ENCODE measurements at places on chromosomes 7 and 10.
A peak's percentile ranks its signal among the peaks of the same experiment; 100 is the strongest.

GRCh38 chr10:102231357-102232318, 5.5 kb downstream of the ELOVL3 start:
- DNase-seq = no peak

- no peak for DNase-seq
These were observed 19.3 kb upstream of the ELN start for GRCh38 chr7:74008687-74009086.

GRCh38 chr7:130513447-130513846, 21.6 kb downstream of the MEST start:
- DNase-seq = no peak

DNA sequence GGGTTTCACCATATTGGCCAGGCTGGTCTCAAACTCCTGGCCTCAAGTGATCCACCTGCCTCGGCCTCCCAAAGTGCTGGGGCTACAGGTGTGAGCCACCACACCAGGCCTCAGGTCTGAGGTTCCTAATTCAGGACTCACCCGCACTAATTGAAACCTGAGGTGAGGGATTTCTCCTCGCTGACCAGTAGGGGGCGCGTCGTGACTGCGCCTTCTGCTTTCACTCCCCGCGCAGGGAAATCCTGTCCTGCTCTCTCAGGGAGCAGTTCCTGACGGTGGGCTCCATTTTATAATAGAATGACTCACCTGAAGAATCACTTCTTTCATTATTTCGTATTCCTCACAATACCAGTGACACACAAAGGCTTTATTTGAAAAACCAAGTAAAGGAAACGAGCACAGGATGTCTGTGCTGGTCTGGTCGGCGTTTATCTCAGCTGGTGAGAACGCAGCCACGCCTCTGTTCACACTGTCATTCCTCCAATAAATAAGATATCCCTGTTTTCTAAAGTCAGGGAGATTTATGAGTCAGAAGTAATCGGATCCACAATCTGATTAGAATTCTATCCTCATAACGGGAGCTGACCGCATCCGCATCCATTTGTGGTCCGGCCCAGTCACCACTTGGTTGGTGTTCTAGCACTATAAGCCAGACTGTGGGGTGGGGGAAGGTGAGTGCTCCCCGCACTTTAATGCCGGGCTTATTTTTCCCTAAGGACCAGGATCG, 35.4 kb downstream of the BAG3 start:
- peak; percentile 53 for DNase-seq

GRCh38 chr10:69869291-69869961, 67.7 kb downstream of the COL13A1 start:
- peak; percentile 53 for DNase-seq

DNA sequence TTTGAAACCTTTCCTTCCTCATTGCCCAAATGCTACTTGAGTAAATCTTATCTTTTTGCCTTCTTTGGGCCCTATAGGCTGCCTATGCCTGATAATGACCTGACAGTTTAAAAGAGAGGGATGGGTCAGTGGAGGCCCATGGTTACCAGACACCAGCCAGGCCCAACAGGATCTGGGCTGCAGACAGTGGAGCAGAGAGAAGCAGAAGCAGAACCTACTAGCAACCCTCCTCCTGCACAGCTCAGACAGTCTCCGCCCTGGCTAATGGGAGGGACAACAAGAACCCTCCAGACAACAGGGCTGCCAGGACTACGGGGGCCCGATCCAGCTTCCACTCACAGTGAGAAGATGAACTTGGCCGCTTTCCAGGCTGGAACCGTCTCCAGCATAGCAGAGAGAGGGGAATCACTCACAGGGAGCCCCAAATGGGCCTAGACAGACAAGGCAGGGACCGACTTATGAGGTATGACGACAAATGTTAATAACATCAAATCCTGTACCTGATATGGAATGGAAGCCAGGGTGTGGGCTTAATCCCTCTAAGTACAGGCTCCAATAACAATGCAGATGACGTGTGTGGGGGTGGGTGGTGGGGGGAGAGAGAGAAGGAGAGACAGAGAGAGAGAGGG, 31.7 kb upstream of the DGKI start:
- no peak for DNase-seq

- DNase-seq = no peak
These were observed 405 bp upstream of the ENTPD1 start for GRCh38 chr10:95755511-95756004.

DNA sequence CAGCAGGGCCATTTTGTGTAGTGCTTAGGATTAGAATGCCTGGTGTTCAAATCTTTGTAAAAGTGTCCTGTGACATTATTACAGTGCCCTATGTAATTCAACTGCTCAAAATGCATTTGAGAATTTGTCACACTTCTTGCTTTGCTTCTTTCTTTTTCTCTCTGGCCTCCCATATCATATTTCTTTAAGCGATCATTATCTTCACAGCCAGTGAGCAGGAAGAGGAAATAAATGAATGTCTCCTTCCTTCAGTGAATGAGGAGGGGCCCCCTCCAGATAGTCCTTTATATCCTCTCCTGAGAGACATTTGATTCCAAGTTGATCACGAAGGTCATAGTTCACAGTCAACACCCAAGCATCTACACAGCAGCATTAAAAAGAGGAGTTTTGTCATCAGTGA, 425.1 kb upstream of the NPVF start:
- DNase-seq = no peak

GRCh38 chr7:155803418-155804376, 8.6 kb downstream of the SHH start:
- DNase-seq = no peak

DNA sequence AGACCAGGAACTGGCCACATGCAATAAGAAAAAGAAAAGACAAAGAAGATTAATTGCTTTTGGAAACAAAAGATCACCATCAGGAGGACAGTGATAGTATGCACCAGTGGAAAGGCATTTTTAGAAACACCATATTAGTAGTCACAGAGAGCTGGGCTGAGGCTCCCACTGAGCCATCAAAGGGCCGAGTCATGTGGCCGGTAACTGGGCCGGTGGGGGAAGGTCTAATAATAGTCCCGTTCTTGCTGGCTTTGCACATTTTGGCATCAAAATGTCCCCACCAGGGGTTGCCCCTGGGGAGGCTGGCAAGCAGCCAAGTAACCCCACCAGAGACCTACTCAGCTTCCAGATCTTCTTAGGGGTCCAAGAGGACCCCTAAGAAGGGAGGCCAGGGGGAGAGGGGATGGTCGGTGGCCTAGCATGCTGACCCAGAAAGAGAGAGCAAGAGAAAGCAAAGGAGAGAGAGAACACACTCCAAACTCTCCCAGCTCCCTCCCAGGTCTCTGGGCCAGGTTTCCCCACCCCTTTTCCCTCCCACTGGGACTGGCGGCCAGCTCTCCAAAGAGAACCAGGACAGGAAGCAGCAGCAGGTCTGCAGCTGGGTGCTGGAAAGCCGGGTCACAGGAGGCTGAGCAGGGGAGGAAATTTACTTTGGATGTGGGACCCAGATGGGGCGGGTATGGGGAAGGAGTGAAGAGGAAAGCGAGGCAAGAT, 70.2 kb upstream of the FGFR2 start:
- peak; percentile 15 for DNase-seq

DNA sequence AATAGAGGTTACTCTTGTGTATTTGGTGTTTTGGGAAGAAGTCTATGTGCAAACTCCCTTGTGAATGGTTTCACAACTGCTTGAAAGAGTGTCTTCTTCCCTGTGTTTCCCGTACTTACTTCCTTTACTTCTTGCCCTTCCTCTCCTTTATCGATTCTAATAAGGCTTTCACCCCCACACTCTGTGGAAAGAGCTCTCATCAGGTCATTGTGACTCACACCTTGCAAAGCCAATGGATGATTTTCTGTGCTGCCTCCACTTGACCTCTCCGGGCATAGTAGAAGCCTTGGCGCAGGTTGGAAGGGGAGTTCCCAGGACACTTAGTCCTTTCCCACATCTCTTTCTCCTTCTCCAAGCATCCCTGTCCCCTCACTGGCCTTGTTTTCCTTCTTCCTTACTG, 6.2 kb upstream of the TSPAN15 start:
- DNase-seq = peak; percentile 55

DNA sequence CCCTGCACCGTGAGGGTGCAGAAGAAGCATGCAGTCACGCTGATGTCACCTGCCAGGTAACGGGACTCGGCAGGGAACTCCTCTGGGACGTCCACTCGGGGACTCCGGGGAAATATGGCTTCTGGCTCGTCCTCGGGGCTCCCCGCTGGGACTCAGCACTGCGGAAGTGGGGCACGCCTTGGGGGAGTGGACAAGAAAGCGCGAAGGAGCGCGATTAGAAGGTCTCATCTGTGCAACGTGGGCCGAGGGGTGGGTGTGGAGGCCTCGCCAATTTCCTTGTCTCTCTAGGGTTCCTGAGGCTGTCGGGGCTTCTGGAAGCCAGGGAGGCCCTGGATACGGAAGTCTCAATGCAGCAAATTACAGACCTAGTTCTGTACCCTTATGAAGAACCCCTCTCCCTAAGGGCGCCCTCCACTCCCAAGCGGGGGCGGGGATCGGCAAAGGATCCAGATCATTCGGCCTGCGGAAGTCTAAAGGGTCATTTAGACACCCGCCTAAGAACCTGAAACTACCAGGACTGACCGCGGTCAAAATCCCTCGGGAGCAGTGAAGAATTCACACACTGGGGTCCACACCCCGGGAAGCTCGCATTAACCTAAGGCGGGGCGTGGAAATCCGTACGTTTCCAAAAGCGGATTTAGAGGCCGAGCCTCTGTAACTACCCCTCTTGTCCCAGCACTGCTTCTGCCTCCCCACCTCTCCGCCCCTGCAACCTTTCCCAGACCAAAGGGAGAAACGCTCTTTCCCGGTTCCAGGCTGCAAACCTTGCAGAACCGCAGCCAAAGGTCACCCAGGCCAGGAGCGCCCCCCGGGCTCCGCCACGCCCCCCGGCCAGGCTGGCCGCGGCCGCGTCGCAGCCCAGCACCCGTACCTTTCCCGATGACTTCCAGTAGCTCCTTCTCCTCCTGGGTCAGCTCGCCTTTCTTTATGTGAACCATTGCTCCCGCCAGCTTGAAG, 640 bp downstream of the ANKMY2 start:
- peak; percentile 53 for DNase-seq

GRCh38 chr7:124813994-124814798, 48.6 kb upstream of the GPR37 start:
- DNase-seq = no peak

- no peak for DNase-seq
These were observed 10.4 kb downstream of the RAB11FIP2 start for GRCh38 chr10:118036281-118036875.

DNA sequence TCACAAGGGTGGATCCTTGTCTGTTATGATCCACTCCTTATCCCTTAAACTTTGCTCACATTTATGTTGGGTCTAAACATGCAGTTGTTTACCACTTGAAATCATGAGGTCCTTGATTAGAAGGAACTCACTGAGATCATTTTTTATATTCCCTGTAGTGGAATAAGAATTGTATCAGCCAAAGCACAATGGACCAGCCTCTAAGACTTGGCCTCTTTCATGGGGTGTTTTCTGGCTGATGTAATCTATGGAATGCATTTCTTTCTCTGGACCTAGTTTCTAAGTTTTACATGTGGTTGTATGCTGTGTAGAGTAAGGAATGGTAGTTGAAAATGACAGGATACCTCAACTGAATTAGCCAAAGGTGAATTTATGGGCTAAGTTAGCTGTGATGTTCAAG, 376.6 kb downstream of the SORCS3 start:
- peak; percentile 22 for DNase-seq

DNA sequence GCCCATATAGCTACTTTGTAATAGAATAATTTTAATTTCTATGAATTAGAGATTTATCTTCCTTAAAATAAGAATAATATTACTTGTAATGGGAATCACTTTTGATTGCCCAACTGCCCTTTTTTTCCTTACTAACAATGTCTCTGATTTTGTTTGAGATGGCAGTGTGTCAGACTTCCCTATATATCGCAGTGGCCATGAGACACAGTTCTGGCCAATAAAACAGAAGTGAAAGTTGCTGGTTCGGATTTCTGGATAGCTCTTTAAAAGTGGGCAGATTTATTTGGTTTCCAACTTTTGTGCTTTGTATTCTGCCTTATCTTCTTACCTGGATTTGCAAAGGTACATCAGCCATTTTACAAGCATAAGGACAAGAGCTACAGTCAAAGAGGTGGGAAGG, 170.2 kb downstream of the PPP1R17 start:
- DNase-seq = no peak

DNA sequence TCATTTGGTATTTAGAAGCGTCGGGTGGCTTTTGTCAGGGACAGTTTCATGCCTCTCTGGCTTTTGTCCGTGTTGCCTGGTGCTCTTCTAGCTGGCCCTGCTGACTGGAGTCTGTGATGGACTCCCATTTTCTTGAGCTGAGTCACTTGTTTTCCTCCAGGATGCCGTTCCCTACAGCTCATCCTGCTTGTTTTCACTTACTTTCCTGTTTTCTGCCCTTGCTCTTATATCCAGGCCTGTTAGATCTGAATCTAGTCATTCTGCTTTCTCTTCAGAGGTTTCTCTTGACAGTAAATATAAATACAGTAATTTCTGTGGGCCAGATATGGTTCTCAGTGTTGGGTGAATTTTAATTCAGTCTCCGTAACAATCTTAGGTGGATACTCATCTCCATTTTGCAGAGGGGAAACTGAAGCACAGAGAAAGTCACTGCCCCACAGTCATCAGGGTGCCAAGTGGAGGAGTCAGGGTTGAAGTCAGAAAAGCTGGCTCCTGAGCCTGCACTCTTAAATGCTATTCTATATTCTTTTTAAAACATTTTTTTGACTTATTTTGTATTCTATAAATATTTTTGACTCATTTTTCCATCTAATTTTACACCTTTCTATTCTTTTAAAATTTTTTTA, 85.4 kb downstream of the CCNY start:
- DNase-seq = peak; percentile 81

DNA sequence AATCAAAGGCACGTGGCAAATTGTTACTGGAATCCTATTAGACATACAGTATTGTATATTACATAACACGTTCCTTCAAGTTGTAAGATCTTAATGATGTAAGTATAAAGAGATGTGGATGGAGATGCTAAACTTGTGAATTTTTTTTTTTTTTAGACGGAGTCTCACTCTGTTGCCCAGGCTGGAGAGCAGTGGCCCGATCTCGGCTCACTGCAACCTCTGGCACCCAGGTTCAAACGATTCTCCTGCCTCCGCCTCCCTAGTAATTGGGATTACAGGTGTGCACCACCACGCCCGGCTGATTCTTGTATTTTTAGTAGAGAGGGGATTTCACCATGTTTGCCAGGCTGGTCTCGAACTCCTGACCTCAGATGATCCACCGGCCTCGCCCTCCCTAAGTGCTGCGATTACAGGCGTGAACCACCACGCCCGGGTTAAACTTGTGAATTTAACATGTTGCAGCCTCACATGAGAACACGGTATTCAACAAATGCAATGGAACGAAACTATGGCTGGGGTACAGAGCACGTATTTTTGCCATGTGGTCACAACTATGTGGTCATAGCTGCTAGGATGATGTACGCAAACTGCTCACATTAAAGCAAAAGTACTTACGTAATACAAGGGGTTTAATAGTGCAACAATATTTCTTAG, 818 bp upstream of the SUPV3L1 start:
- DNase-seq = no peak

DNA sequence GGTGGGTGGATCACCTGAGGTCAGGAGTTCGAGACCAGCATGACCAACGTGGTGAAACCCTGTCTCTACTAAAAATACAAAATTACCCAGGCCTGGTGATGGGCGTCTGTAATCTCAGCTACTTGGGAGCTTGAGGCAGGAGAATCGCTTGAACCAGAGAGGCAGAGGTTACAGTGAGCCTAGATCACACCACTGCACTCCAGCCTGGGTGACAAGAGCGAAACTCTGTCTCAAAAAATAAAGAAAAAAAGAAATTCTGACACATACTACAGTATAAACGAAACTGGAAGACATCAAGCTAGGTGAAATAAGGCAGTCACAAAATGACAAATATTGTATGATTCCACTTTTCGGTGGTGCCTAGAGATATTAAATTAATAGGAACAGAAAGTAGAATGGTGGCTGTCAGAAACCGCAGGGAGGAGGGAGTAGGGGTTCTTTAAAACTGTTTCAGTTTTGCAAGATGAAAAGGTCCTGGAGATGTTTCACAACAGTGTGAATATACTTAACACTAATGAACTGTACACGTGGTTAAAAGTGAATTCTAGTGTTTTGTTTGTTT, 23.2 kb downstream of the PILRA start:
- no peak for DNase-seq

Measured in RCC 7860 (cell line).